SIG-M5 (cell line): ENCODE measurements at places on chromosomes 1 and 21.

DNA sequence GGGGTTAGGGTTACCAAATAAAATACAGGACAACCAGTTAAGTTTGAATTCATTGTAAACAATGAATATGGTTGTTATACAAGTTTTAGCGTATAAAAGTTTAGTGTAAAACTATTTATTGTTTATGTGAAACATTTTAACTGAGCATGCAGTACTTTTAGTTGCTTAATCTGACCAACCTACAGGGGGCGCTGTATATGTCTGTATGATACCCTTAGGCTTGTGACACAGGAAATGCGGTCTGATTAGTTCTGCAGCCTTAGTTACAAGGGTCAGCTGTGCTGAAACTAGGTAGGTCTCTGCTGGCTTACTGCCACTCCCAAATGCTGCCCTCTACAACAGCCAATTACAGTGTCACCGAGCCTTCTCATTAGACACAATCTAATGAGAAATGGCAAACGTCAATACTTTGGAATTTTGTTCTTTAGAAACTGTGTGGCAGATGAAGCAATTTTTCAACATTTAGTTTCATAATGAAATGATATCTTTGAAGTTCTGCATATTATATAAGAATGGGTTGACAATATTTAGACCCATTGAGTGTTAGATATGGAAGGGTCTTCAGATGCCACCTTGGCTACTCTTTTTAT lies 56.2 kb downstream of the NTNG1 start:
- DNase-seq: no peak

- no peak for DNase-seq
Measured at GRCh38 chr1:167681451-167682098, 40.2 kb upstream of the MPZL1 start.

DNA sequence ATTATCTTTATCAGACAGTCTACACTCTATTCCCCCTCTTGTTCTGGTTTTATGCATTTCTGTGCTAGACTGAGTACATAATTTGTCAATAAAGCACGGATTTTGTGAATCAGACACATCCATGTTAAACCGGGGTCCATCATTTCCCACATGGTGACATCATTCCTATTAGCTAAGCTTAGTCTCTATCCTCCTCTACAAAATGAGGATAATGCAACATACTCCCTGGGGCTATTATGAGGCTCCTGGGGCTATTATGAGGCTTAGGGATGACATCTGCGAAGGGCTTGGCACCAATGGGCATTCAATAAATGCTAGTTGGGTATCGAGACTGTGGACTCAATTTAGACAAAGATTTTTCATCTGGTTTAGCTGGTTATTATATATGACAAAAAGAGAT lies 25.1 kb upstream of the APP start:
- no peak for DNase-seq

DNA sequence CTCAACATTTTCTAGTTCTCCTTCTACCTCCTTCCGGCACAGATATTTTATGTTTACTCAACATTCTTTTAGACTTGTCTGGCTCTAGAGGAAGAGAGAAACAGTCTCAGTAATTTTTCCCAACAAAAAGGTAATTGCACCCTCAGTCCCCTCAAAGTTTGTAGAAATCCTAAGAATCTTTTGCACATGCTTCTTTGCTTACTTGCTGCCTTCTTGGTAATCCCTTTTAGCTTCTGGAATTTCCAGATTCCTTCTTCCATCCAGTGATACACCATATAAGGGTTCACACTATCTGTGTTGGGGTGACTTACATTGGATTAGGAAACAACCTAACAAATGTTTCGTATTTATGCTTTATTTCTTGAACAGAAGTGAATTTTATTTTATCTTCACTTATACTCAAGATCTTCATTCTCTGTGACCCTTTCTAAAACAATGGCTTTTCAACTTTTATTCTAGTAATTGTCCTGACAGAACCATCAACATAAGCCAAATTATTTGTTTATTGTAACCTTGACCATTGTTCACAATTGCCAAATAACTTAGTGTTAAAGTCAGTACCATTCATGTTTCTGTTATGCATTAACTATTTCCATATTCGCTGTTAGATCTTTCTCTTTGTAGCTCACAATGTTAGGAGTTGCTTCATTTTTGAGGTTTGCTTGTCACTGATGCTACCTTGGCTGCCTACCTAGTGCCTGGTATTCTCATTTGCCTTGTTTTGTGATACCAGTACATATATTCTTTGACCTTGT lies 238.1 kb downstream of the HMCN1 start:
- no peak for DNase-seq

DNA sequence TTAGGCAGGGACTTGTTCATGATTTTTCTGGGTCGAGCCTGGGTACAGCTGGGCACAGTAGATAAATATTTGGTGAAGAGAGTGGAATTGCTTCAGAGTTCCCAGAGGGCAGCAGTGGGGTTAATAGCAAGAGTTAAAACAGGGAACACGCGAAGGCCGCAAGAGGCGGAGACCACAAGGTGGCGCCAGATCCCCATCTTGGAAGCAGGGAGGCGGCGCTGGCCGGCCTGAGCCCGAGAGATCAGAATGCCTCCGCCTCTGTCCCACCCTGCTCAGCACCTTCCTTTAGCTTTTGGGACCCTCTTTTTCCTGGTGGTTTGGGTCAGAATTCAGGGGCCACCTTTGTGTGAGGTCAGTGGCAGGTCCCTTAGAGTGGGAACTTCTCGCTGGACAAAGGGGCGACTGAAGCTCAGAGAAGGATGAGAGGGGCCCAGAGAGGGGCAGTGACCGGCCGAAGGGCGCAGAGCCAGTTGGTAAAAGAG lies 6.5 kb upstream of the PADI2 start:
- DNase-seq: no peak

- DNase-seq: no peak
Measured at GRCh38 chr1:20530901-20531300, 21.5 kb upstream of the FAM43B start.

- no peak for DNase-seq
Measured at GRCh38 chr21:15494481-15494880, 235.3 kb upstream of the USP25 start.

- DNase-seq: no peak
Measured at GRCh38 chr1:213783893-213784292, 203.9 kb upstream of the PROX1 start.

GRCh38 chr1:55833529-55834091 lies 618.4 kb upstream of the USP24 start:
- DNase-seq: no peak

DNA sequence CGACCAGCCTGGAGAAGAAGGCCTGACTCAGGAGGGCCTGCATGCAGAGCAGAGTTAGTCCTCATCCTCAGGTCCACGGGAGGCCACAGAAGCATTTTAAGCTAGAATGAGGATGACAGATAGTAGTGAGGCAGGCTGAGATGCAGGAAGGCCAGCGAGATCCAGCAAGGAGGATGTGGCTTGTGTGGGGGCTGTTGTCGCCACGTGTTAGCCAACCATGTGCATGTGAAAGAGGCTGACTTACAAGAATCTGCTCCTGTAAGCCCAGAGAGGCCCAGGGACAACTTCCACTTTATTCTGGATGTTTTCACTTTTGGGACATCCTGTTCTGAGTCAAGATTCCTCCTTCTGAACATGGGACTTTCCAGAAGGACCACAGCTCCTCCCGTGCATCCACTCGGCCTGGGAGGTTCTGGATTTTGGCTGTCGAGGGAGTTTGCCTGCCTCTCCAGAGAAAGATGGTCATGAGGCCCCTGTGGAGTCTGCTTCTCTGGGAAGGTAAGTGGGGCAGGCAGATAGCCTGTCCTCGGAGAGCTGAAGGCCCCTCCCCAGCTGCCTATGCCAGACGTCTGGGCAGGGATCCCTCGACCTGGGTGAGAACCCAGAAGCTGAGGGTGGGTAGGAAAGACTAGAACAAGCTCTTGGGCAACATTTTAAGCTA lies at the start of gene SLAMF8:
TSS of gene SLAMF8 (plus strand) at position 433 of the 661 bp plus-strand sequence. CDS start at position 459, 26 bp downstream.
- DNase-seq: peak; percentile 23

- no peak for DNase-seq
Measured at GRCh38 chr21:24729568-24729967, 877.7 kb downstream of the MRPL39 start.

DNA sequence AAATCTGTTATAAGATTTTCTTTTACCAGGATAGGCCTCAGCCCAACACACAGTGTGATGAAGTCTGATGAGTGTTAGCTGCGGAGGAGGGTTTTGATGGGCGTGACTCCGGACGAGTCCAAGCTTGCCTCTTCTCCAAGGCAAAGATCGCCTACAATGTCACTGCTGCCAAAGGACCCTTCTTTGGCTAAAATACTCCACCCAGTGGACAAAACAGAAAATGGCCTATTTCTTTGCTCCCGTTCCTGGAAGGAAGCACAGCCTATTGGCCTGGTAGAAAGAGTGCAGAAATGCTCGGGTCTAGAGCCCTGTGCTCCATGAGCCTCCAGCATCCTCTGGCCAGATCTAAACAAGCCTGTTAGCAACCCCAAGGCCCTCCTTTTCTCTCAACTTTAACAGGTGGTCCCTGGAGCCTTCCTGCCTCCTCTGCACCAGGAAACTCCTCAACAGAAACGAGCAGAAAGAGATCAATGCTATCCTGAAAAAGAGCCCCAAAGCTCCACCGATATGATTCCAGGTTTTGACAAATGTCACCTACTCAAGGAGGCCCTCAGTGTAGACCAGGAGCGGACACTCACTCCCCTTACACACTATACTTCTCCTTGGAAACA lies 3.4 kb upstream of the CASQ2 start:
- DNase-seq: no peak

GRCh38 chr1:81731989-81732388 lies 68.7 kb upstream of the ADGRL2 start:
- no peak for DNase-seq

DNA sequence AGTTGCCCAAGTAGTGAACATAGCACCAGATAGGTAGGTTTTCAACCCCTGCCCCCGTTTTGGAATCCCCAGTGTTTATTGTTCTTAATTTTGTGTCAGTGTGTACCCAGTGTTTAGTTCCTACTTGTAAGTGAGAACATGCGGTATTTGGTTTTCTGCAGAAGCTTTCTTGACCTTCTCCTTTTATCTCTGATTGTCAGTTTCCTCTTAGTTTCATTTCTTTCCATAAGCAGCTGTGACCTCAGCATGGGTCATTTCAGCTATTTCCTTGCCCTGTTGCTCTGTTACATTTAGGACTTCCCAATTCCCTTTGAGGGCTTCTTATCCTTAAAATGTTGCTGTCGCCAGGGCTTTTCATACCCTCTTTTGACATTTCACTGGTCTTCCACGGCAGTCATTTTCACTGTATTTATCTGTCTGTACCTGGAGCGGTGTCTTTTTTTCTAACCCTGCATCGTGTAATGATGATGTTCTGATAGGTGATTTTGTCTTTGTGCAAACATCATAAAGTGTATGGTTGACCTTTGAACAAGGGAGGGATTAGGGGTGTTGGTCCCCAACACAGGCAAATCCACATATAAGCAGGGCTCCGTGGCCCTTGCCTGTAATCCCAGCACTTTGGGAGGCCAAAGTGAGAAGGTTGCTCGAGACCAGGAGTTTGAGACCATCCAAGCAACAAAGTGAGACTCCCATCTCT lies 15.0 kb downstream of the ITSN1 start:
- no peak for DNase-seq

GRCh38 chr1:228527596-228527995 lies 40.4 kb downstream of the RNF187 start:
- DNase-seq: no peak

- DNase-seq: no peak
Measured at GRCh38 chr1:183697814-183698590, 44.9 kb upstream of the APOBEC4 start.

DNA sequence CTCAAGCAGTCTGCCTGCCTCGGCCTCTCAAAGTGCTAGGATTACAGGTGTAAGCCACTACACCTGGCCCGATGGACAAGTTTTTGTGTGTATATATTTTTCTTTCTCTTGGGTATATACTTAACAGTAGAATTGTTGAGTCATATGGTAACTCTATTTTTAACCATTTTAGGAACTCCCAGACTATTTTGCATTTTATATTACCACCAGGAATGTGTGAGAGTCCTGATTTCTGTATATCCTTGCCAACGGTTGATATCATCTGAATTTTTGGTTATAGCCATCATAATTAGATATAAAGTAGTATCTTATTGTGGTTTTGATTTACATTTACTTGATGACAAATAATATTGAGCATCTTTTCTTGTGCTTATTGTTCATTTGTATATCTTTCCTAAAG lies 20.7 kb downstream of the FNBP1L start:
- no peak for DNase-seq

- DNase-seq: no peak
Measured at GRCh38 chr1:12078938-12079861, 16.1 kb downstream of the TNFRSF8 start.

DNA sequence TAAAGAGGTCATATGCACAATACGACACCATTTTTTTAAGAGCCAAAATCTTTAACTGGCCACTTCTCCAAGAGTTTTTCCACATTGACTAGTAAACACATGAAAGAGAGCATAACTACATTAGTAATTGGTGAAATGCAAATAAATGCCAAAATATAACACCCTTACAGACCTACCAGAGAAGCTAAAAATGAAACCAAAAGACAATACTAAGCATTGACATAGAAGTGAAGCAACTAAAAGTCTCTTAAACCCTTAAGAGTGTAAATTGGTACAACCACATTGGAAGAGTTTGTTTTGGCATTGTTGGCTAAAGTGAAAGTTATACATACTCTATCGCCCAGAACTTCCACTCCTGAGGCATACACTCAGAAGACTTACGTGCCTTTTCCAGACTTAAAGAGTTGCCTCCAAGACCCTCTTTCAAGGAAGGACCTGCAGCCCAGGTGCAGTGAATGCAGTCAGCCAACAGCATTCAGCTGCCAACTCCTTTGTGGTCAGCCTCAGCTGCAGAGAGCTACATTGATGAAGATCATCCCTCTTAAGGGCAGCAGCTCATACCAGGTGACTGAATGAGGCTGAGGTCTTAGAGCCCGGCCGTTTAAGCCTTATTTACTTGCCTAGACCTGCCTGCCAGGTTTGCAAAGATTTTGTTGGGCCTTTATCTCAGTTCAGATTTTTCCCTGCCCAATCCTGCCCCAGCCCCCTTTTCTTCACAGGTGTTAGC lies 839.1 kb upstream of the ADGRL2 start:
- no peak for DNase-seq

GRCh38 chr21:29697555-29698193 lies 242.1 kb downstream of the GRIK1 start:
- peak; percentile 9 for DNase-seq

- no peak for DNase-seq
Measured at GRCh38 chr1:184407816-184408510, 21.1 kb downstream of the C1orf21 start.

GRCh38 chr1:151156515-151156819 lies at the start of gene TNFAIP8L2:
TNFAIP8L2 (plus strand) TSS chr1:151156649; CDS start chr1:151158698, 2,049 bp downstream.
- peak; percentile 64 for DNase-seq
